ENCODE measurements at places on chromosomes 3 and 15. TPM values are rescaled to one million over a fixed set of nuclear protein-coding genes. Genes with fewer than 3 reads are reported as not detected.

- DNase-seq, result no peak
Observed at GRCh38 chr3:38150780-38151528, 12.5 kb downstream of the MYD88 start.

DNA sequence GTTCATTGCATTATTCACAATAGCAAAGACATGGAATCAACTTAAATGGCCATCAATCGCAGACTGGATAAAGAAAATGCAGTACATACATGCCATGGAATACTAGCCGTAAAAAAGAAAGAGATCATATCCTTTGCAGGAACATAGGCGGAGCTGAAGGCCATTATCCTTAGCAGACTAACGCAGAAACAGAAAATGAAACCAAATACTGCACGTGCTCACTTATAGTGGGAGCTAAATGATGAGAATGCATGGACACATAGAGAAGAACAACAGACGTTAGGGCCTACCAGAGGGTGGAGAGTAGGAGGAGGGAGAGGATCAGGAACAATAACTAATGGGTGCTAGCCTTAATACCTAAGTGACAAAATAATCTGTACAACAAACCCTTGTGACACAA, 57.9 kb downstream of the RASA2 start:
- DNase-seq, result no peak

GRCh38 chr3:143855183-143855582, 6.9 kb upstream of the SLC9A9 start:
- DNase-seq, result no peak

DNA sequence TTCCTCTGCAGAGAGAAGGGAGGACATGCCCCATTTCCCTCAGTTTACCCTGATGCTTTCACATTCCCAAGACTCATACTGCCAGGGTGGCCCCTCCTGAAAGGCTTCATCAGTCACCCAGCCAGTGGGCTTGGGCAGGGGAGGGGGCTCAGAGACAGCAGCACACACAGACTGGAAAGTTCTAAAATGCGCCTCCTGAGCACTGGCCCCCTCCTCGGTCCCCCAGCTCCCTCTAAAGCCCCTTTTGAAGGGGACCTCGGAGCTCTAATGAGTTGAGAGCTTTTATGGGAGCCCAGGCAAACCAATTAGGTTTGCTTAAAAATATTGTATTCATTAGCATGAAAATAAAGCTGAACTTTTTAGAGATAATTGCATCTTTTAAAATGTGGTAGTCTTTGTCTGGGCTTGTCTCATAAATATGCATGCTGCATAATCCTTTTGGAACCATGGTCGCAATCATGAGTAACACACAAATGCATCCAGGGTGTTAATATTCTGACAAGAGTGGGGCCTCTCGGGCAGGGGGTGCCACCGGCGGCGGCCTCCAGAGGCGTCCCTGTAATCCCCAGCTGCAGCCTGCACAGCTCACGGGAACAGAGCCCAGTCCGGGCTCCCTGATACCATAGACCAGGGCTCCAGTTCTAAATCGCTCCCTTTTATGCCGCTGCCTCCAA, 78.5 kb downstream of the RPLP1 start:
- no peak for DNase-seq

GRCh38 chr3:124273651-124274050, 281.7 kb upstream of the ROPN1 start:
- no peak for DNase-seq

DNA sequence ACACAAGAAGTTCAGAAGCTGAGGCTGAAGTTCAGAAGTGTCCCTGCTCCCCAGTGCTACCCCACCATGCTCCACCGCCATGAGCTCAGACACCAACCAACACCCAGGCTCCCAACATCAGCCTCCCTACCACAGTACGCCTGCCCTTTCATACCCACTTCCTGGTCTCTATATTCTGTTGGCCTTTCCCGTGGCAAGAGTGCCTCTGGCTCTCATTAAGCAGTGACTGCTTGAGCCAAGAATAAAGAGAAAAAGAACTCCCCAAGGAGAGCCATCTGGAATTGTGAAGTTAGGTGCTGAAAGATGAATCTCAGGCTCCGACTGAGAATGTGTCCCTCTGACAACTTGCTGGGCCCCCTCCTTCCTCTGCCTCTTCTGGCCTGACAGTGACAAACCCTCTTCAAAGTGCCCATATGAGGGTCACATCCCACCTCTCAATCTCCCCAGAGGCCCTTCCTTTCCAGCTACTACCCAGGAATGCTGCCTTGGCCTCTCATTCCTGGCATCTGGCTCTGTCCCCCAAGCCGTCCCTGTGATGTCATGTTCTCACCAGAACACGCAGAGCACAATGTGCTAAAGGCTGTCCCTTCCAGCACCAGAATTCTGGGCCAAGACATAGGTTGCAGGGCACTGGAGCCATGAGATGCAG, 306.8 kb downstream of the NTRK3 start:
- no peak for DNase-seq

- DNase-seq, result no peak
Observed at GRCh38 chr15:94965593-94965992, 734.2 kb downstream of the MCTP2 start.

GRCh38 chr3:120475722-120476377, 25.1 kb upstream of the FSTL1 start:
- DNase-seq, result no peak

DNA sequence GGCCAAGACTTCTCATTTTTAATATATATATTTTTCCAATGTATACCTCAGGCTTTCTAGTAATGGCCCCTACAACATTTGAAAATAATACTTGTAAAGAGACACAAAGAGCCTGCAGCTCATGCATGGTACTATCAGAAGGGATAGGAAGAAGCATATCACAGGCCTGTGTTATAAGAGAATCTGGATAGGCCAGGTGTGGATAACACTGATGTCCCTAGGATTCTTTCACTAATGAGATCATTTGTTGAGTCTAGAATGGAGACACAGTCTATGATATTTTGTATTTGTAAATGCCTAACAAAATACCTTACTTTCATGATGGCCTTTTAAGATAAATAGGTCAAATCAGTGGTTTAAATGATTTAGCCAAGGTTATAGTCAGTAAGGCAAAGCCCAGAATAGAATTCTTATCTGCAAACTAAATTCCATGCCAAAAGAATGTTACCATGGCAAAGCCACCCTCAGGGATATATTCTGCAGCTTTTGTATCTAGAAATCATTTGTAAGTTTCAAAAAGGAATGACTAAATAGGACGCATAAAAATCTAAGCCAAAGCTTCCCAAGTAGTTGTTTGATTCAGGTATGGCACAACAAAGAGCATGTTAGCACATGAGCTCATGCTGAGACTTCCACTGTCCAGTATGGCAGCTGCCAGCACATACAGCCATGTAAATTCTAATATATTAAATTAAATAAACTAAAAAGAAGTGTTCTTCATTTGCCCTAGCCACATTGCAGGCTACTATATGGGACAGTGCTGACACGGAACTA, 10.0 kb downstream of the DCP1A start:
- no peak for DNase-seq

- no peak for DNase-seq
Observed at GRCh38 chr3:125050488-125051090, 5.2 kb downstream of the HEG1 start.

The EPB42 gene
- polyA plus RNA-seq, result not detected

The ECE2 gene
- polyA plus RNA-seq, result not detected

The GUCA1C gene
- polyA plus RNA-seq, result not detected

The LRRC58 gene
- 10.9 TPM for polyA plus RNA-seq

The RHOV gene
- 0.13 TPM for polyA plus RNA-seq

The UBAP1L gene
- 0.72 TPM for polyA plus RNA-seq

Measured in BJ (cell line).